Progenitor cell of endocrine pancreas (in vitro differentiated cells): ENCODE measurements at places on chromosomes 3 and 15.
A peak's percentile ranks its signal among the peaks of the same experiment; 100 is the strongest.

- no peak for DNase-seq
Measured at GRCh38 chr15:36178303-36178633, 401.2 kb upstream of the CDIN1 start.

- DNase-seq, result no peak
Measured at GRCh38 chr3:105367063-105367405, 325 bp downstream of the ALCAM start.

DNA sequence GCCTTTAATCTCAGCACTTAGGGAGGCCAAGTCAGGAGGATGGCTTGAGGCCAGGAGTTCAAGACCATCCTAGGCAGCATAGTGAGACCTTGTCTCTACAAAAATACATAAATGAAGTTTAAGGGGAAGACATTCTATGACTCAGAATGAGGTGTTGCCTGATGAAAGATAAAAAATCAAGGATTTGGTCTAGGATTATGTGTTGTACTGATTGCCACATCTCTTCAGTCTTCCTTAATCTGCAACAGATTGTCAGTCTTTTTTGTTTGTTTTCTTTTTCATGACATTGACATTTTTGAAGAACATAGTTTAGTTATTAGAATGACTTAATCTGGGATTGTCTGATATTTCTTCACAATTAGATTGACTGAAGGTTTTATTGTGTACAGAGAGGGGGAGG lies 26.3 kb upstream of the DPPA4 start:
- DNase-seq, result no peak

GRCh38 chr3:134406331-134407238 lies 32.3 kb upstream of the AMOTL2 start:
- peak; percentile 57 for DNase-seq

- DNase-seq, result no peak
Measured at GRCh38 chr3:141853081-141853601, 23.3 kb upstream of the ATP1B3 start.
